ENCODE measurements at places on chromosomes 3 and 15.

DNA sequence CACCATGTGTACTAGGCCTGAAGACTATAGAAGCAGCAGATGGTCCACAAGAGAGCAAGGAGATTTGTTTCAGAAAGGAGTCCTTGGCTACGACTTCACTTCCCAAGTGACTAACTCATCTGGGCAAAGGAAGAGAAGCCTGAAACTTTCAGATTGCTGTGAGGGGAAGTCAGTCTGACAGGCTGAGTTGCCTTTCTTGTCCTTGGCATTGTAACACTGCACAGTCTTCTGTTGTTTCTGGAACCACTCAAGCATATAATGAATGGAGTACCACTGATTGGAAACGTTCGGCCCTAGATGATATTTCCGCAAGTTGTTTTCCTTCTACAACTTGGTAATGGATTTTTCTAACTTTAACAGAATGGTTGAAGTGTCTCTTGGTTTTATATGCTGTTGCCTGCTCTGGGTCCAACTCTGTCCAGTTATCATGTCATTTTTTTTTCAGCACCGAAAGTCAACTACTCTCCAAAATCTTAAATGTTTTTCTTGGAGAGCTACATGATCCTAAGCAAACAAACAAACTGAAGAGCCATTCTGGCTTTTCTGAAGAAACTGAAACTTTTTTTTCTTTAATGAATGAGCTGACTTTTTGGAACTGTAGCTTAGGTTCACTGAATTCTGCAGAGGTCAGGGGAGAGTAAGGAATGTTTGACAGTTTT lies 685.7 kb downstream of the MECOM start:
- no peaks in the 10 kb centered on the region for H3K27me3 ChIP-seq
- H3K36me3 ChIP-seq, result no peaks in the 10 kb centered on the region
- peaks cover 4% of the 10 kb centered on the region for H3K4me1 ChIP-seq
- no peak overlapping the region for H3K27ac ChIP-seq
- no peak for DNase-seq

DNA sequence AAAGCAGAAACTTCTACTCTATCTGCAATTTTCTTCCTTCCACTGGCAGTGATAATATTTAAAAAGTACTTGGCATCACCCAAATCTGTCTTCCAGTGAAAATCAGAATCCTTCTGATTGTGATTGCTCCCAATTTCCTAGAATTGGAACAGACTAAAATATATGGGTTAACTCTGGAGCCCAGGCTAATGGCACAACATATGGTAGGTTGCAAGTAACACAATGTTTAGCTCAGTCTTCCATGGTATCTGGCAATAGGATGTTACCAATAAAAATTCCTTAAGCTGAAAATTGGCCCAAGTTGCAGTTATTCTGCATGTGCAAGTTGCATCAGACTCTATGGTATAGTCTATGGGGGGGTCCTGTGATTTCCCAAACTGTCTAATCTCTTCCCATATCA lies 273.5 kb upstream of the ADAMTS9 start:
- no peaks in the 10 kb centered on the region for H3K4me1 ChIP-seq
- no peaks in the 10 kb centered on the region for H3K27me3 ChIP-seq

DNA sequence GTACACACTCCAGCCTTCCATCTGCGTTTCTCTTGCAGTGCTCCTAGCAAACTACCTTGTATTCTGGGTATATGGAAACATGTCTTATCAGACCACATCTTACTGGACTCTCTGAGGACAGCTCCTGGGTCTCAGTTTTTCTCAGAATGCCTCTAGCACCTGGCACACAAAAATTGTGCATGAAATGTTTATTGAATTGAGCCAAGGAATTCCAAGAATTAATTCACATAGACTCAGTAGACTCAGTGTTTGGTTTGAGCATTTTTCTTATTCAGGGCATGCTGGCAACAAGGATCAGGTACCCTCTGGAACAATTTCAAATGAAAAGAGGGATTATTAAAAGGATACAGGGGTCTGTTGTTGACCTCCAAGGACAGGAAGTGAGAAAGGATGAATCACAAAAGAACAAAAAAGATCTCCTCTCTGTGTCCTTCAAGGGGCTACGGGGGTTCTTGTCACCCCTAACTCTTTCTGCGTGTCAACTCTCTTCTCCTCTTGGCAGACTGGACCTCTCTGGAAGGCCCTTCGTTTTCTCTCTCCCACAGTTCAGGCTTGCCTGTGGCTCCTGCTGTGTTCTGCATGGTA lies 270.0 kb upstream of the HES1 start:
- H3K27me3 ChIP-seq, result no peaks in the 10 kb centered on the region
- DNase-seq, result no peak
- H3K4me1 ChIP-seq, result peaks cover 34% of the 10 kb centered on the region
- H3K27ac ChIP-seq, result peak overlapping the region; percentile 3

GRCh38 chr3:154121701-154122551 lies 736 bp downstream of the ARHGEF26 start:
- DNase-seq, result peak; percentile 56
- peak overlapping the region; percentile 68 for H3K4me3 ChIP-seq
- no peaks in the 10 kb centered on the region for H3K36me3 ChIP-seq
- H3K27me3 ChIP-seq, result no peaks in the 10 kb centered on the region
- no peak overlapping the region for H3K27ac ChIP-seq

GRCh38 chr15:99408236-99409096 lies 157.2 kb downstream of the LRRC28 start:
- H3K36me3 ChIP-seq, result no peaks in the 10 kb centered on the region
- no peak for DNase-seq
- H3K4me3 ChIP-seq, result no peak overlapping the region

DNA sequence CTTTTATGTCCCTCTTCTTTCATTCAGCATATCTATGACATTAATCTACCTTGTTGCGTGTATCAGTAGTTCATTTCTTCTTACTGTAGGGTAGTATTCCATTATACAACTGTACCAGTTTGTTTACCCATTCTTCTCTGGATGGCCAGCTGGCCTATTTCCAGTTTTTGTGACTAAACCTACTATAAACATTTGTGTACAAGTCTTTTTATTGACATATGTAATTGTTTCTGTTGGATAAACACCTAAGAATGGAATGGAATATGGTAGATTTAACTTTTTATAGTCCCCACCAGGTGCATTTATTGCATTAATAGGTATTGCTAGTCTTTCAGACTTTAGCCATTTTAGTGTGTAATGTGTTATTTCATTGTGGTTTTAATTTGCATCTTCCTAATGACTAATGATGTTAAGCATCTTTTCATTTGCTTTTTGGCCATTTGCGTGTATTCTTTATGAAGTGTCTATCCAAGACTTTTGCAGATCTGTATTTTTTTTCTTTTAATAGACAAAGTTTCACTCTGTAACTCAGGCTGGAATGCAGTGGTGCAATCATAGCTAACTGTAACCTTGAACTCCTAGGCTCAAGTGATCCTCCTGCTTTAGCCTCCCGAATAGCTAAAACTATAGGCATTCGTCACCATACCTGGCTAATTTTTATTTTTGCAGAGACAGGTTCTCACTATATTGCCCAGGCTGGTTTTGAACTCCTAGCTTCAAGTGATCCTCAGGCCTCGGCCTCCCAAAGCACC lies 41.9 kb upstream of the XRN1 start:
- H3K4me3 ChIP-seq, result no peak overlapping the region
- DNase-seq, result no peak
- H3K4me1 ChIP-seq, result no peaks in the 10 kb centered on the region
- H3K36me3 ChIP-seq, result peaks cover 57% of the 10 kb centered on the region
- no peaks in the 10 kb centered on the region for H3K27me3 ChIP-seq
- no peak overlapping the region for H3K27ac ChIP-seq

GRCh38 chr3:116140100-116140689 lies 305.1 kb downstream of the LSAMP start:
- no peaks in the 10 kb centered on the region for H3K4me1 ChIP-seq
- no peaks in the 10 kb centered on the region for H3K27me3 ChIP-seq
- H3K4me3 ChIP-seq, result no peak overlapping the region
- no peaks in the 10 kb centered on the region for H3K36me3 ChIP-seq
- no peak overlapping the region for H3K27ac ChIP-seq

- no peaks in the 10 kb centered on the region for H3K27me3 ChIP-seq
- DNase-seq, result no peak
- peaks cover 51% of the 10 kb centered on the region for H3K4me1 ChIP-seq
Measured at GRCh38 chr15:63344731-63345390, 36.8 kb downstream of the CA12 start.

DNA sequence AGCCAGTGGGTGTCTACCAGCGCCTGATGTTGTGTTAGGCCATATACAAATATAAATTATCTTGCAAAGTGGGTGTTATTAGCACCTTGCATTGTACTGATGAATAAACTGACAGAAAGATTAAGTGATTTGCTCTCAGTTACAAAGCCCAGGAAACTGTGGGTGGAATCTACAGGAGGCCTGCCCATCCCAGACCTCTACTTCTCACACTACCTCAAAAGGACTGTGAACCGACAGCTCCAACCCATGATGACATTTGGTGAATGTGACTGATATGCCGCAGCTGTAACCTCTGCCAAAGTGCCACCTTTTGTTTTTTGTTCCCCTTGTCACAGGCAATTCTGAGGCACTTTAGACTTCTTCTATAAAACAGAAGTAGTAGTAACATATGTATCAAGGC lies 43.7 kb upstream of the KCNMB2 start:
- no peaks in the 10 kb centered on the region for H3K27me3 ChIP-seq
- DNase-seq, result no peak
- H3K4me1 ChIP-seq, result no peaks in the 10 kb centered on the region
- no peak overlapping the region for H3K4me3 ChIP-seq

- H3K4me3 ChIP-seq, result no peak overlapping the region
- no peaks in the 10 kb centered on the region for H3K36me3 ChIP-seq
- peaks cover 14% of the 10 kb centered on the region for H3K4me1 ChIP-seq
- H3K27me3 ChIP-seq, result no peaks in the 10 kb centered on the region
- H3K27ac ChIP-seq, result no peak overlapping the region
- DNase-seq, result peak; percentile 33
Measured at GRCh38 chr15:100106732-100107131, 235.0 kb downstream of the ADAMTS17 start.

DNA sequence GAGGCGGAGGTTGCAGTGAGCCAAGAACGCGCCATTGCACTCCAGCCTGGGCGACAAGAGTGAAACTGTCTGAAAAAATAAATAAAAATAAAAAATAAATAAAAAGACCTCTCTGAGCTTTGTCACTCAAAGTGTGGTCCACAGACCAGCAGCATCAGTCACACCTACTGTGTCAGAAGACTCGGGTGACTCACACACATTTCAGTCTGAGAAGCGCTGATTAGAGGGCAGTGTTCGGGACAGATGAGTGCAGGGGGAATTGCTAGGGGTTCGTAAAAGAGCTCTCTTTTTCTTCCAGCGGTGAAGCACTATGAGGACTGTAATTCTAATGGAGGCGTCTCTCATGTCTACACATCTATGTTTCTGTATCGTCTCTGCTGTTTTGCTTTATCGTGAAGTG lies 5.7 kb downstream of the PODXL2 start:
- H3K4me3 ChIP-seq, result no peak overlapping the region
- no peaks in the 10 kb centered on the region for H3K36me3 ChIP-seq
- no peaks in the 10 kb centered on the region for H3K4me1 ChIP-seq
- DNase-seq, result no peak
- no peak overlapping the region for H3K27ac ChIP-seq
- H3K27me3 ChIP-seq, result no peaks in the 10 kb centered on the region

DNA sequence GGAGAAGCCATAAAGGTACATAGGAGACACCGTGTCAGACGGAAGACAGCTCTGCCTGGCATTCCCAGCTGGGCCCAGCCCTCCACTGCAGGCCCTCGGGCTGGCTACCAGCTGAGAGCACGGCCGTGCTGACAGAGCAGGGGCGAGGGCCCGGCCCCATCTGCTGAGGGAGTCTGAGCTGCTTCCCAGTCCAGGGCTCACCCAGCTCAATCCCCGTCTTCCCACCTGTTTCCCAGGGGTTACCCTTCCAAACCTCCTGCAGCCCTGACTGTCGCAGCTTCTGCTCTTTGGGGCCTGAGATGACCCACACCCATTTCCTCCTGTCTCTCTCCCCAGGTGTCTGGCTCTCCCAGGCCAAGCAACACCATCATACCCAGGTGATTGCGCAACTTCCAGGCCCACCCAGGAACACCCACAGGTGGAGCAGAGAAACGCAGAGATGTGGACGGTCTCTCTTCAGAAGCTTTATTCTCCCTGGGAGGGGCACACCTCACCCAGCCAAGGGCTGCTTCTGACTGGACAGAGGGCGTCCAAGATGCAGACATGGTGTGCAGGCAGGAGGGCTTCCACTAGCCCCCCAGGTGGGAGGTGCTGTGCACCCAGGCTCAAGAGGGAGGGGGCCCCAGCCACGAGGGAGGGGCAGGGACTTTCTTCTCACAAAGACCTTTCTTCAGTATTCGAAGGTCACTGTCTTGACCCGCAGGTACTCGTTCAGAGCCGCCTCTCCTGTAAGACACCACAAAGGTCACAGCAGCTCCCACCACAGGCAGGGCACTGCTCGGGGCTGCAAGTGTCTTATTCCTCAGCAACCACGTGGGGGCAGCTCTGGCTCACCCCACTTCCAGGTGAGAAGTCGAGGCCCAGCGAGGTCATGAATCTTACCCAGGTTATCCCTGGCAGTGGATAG lies 19.4 kb upstream of the SLC41A3 start:
- peak; percentile 42 for DNase-seq
- H3K4me3 ChIP-seq, result no peak overlapping the region
- no peak overlapping the region for H3K27ac ChIP-seq
- H3K27me3 ChIP-seq, result no peaks in the 10 kb centered on the region
- no peaks in the 10 kb centered on the region for H3K36me3 ChIP-seq

DNA sequence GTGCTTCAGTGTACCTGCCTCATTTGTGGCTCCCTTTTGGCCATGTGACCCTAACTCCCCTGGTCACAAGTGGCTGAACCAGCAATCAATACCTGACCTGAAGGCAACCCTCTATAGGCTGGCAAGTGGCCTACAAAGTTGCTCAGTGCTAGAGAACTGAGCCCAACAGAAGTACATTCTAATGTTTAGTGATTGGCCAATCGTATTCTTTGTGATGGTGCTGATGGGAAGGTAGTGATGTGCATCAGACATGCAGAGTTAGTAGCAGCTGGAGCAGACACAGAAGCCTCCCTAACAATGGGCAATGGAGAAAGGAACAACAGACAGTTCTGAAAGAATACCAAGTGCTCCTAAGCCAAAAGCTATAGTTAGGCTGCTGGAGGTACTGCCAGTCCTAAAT lies 10.4 kb upstream of the ATOSA start:
- no peaks in the 10 kb centered on the region for H3K4me1 ChIP-seq
- no peaks in the 10 kb centered on the region for H3K27me3 ChIP-seq
- no peaks in the 10 kb centered on the region for H3K36me3 ChIP-seq
- DNase-seq, result no peak
- no peak overlapping the region for H3K4me3 ChIP-seq

- H3K27me3 ChIP-seq, result no peaks in the 10 kb centered on the region
- no peak overlapping the region for H3K27ac ChIP-seq
- H3K4me1 ChIP-seq, result no peaks in the 10 kb centered on the region
- H3K4me3 ChIP-seq, result no peak overlapping the region
- no peaks in the 10 kb centered on the region for H3K36me3 ChIP-seq
Measured at GRCh38 chr3:102339671-102340070, 95.1 kb upstream of the ZPLD1 start.

GRCh38 chr3:173819368-173819767 lies 421.8 kb downstream of the NLGN1 start:
- H3K36me3 ChIP-seq, result no peaks in the 10 kb centered on the region
- DNase-seq, result no peak
- no peaks in the 10 kb centered on the region for H3K27me3 ChIP-seq

GRCh38 chr3:85875589-85875988 lies 916.8 kb downstream of the CADM2 start:
- no peaks in the 10 kb centered on the region for H3K27me3 ChIP-seq
- no peak overlapping the region for H3K27ac ChIP-seq
- no peaks in the 10 kb centered on the region for H3K36me3 ChIP-seq
